ENCODE measurements at places on chromosomes 7 and 10. TPM values are rescaled to one million over a fixed set of nuclear protein-coding genes. Genes with fewer than 3 reads are reported as not detected.

The ZNF467 gene
- total RNA-seq = 15.8 TPM

The MBL2 gene
- not detected for total RNA-seq

DNA sequence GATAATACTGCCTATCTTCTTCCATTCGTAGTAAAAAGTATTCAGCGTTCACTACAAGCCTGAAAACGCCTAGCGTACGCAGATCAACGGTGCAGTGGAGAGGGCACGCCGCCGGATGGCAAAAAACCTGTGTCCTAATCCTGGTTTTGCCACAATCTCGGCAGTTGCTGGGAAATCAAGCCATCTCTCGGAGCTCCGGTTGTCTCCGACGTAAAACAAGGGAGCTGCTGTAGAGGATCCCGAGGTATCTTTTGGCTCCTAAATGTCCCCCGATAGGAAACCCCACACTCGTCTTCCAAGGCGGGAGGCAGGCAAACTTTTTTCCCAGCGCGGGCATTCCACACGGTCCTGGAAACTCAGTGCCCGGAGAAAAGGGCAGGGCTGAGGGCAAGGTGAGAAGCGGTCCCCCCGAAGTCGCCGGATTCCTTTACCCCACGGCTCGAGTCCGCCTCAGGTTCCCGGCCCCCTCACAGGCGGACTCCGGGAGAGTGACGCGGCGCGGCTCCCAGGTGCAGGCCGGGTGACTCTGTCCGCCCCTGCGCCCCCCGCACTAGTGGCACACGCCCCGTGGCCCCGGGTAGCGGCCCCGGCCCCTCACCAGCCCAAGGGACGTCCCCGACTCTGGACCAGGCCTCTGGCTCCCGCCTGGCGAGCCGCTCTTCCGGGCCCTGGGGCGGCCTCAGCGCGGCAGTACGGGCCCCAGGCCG is 649 bp downstream of the IDE start:
- no peak for DNase-seq

DNA sequence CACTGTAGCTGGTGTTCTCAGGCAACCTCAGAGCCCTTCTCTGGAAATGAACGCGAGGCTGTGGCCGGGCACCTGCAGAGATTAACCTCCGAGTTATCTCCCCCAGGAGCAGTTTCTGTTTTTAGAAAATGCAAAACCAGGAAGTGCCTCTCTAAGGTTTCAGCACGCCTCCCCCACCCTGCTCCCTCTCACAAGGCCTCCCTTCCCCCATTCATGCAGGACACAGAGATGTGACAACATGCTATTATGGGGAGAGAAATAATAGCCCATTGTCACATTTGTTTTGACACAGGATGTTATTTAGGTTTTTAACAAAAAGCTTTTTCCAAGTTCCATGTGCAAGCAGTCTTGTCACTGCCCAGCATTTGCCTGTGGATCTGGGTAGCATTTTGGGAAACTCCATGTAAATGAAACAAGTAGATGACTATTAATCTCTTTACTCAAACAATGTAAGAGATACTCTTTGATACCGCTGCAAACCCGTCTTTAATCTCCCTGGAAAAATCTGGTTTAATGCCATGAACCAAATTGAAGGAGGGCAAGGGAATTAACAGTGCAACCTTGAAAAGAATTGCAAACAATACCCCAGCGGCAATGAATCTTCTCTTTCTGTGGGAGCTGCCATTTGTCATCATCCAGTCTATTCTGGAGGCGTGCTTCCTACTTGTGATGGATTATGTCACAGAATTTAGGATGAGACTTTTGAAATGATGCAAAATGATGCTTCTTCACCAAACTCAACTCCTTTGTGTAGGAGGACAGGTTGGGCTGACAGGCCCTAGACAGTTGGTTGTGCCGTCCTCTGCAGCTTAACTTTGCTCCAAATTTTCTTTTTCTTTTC is 86.5 kb upstream of the NMT2 start:
- no peak for DNase-seq

DNA sequence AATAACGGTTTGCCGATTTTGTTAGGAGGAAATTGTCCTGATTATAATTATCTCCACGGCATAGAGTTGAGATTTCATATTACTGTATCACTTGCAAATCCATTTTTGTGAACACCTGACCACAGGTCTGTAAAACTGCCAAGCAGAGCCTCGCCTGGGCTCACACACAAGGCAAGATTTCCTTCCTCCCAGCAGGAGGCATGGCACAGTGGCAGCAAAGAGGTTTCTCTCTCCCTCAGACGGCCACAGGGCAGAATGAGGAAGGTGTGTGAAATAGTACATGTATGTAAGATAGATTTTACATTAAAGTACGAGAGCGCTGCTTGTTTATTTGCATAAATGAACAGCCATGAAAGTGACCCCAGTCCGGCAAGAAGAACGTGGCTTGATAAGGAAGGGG is 130.1 kb downstream of the CELF2 start:
- DNase-seq = no peak

DNA sequence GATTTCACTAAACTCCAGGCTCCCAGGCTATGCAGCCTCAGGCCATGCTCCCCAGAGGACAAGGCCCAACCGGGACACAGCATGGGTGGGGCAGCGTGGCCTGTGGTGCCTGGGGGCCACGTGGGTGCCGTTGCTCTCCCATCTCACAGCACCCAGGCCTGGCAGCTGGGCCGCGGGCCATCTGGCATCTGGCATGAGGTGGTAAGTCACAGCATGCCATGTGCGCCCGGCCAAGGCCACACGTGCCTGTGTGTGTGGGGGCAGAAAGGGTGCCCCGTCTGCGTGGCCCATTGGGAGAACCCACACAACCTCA is 204.1 kb downstream of the EBF3 start:
- no peak for DNase-seq

- DNase-seq = no peak
These were observed 6.6 kb upstream of the WDR91 start for GRCh38 chr7:135217645-135218509.

DNA sequence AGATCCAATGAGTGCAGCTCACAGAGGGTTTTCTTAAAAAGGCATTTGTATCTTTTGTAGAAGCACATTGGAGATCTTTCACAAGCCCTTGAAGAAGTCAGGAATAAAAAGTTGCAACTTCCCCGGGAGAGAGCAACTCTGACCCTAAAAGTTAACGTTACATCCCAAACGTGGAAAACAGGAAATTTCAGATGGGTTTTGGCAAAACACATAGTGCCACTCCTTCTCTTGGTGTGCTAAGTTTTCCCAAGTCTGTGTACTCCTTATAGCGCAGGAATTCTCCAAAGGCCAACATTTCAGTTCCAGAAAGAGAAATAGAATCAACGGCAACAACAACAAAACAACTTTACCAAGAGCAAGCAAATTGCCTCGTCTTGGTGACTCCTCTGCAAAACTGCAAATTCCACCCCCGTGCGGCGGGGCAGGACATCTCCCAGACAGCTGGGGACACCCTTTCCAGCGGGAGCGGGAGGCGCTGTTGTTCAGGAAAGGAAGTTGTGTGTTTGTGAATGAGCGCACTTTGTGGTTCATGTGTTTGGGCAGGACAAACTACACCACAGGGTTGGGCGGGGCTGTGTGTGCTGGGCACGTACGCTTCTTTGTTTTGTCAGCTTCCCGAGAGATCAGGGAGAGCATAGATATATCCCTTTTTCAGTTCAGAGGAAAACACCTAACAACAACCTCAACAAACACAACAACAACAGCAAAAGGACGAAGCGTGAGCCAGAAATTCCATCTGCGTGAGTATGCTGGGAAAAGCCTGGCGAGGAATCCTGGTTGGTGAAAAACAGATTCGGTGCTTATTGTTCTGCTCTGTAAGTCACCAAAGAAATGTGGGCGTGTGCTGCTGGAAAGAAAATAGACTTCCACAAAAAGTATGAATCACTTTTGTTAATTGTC is 294.7 kb upstream of the PITRM1 start:
- no peak for DNase-seq

DNA sequence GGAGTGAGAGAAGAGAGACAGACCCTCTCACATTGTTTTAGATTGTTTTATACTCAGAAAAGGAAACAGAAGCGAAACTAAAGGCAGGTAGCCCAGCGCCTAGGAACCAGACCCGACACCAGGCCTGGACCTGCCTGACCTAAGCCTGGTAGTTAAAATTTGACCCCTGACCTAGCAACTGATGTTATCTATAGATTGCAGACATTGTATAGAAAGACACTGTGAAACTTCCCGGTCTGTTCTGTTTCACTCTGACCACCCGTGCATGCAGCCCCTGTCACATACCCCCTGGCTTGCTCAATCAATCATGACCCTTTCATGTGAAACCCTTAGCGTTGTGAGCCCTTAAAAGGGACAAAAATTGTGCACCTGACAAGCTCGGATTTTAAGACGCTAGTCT is 31.6 kb downstream of the VIPR2 start:
- no peak for DNase-seq

DNA sequence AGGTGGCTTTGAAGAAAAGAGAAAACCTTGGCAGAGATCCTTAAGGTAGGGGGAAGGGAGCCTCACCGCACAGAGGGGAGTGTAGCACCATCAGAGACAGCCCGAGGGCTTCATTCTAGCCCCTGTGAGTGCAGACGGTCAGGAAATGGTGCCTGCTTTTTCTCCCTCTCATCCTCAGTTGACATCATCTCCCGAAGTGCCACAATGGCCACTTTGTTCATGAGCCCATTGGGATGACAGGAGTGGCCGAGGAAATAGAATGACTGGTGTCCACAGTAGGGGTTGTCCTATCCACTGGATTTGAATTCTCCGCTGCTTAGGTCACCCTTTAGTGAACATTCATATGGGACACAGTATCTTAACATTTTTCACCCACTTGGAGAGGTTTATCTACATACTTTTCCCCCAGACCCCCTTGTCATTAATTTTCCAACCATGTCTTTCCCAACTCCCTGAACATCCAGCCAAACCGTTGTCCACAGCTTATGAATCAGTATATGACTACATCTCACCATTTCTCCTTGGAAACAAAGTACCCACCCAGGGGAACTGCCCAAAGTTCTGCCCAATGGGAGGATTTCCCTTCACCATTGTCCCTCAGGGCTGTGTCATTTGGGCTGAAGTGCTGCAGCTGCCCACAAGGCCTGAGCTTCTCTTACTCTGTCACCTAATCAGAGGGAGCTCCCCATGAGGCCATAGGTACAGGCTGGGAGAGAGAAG is 108.8 kb downstream of the ADCY1 start:
- DNase-seq = no peak

- no peak for DNase-seq
These were observed 9.5 kb downstream of the CHST15 start for GRCh38 chr10:124083740-124084397.

GRCh38 chr7:94056796-94057207 is 52.6 kb upstream of the BET1 start:
- no peak for DNase-seq

DNA sequence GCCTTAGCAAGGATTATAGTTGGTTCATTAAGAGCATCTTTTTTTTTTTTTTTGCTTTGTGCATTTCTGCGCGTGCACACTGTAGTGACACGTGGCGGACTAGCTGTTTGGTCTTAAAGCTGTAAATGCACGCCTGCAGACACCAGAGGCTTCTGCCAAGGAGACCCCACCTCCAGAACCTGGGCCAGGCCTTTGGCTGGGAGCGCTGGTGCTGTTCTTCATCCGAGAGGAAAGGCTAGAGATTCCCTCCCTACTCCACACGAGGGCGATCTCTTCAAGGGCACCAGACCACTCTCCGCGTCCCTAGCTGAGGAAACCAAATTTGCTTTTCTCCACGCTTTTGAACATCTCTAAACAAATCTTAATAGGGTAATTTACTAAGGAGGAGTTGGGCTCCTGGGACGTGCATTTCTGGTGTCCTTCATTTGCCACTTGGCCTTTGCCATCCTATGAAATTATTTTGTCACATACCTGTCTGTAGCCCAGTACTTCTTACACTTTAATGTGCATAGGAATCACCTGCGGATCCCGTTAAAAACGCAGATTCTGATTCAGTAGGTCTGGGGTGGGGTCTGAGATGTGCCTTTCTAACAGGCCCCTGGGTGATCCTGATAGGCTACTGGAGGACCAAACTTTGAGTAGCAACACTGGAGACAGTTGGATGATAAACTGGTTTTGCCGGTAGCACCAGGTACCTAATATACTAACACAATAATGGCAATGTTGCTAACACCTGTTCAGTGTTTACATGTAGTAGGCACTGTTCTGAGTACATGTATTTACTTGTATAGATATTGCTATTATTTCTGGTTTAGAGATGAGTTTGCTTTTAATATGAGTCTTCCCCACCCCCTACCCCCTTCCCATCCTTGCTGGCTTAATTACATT is 1.3 kb upstream of the SLC26A5 start:
- DNase-seq = no peak

GRCh38 chr7:47253650-47254080 is 328.2 kb downstream of the TNS3 start:
- no peak for DNase-seq

GRCh38 chr10:5595591-5595990 is 70.8 kb downstream of the ASB13 start:
- DNase-seq = no peak
